NCI-H2171 treated with DMSO at 0.1 percent for 48 hours (cell line): ENCODE measurements at places on chromosomes 3 and 15.

DNA sequence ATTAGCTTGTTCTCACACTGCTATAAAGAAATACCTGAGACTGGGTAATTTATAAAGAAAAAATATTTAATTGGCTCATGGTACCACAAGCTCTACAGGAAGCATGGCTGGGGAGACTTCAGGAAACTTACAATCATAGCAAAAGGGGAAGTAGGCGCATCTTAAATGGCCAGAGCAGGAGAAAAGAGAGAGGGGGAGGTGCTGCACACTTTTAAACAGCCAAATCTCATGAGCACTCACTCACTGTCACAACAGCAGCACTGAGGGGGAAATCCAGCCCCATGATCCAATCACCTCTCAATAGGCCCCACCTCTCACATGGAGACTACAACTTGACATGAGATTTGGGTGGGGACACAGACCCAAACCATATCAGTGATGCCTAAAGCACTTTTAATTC, 82.5 kb downstream of the DCLK3 start:
- DNase-seq: no peak

DNA sequence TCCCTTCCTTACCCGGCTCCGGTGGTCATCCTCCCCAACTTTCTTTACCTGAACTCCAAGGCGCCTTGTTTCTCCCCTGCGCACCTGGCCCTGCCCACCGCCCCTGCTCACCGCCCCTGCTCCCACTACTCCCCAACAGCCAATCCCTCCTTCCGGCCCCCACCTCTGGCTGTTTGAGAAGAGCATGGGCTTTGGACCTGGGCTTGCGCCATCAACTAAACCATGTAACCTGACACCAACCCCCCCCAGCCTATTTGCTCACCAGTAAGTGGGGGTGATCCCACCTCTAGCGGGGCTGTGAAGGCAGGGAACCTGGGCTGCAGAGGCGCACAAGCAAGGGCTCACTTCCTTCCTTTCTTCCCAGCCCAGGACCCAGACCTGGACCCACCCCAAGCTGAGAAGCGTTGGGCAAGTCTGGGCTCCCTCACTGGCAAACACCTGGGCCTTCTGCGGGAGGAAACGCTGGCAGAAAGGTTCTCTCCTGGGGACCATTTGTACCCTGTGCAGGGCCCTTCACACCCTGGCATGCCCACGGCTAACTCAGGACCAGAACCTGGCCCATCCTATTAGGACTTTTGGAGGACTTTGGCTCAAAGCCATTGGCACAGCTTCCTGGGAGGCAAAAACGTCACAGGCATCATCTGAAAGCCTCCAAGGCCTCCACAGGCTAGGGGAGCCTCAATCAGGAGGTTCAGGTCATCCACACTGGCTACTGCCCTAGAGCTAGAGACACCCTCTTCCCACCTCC, at the start of gene PLXNB1:
PLXNB1 (minus strand) TSS at position 127 of the 748 bp plus-strand sequence. CDS start 5,475 bp downstream, outside the sequence.
- peak; percentile 69 for DNase-seq

DNA sequence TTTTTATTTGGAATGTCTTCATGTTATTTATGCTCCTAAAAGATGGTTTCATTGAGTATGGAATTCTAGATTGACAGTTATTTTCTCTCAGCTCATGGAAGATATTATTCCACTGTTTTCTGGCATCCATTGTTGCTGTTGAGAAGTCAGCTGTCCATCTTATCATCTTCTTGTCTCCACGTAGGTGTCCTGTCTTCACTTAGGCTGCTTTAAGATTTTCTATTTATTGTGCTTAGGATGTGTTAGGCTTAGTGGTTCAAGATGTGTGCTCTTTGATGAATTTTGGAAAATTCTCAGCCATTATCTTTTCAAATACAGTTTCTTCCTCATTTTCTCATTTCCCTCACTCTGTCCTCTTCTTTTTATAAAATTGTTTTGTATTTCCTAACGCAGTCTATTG, 52.0 kb downstream of the SNRK start:
- DNase-seq: no peak

DNA sequence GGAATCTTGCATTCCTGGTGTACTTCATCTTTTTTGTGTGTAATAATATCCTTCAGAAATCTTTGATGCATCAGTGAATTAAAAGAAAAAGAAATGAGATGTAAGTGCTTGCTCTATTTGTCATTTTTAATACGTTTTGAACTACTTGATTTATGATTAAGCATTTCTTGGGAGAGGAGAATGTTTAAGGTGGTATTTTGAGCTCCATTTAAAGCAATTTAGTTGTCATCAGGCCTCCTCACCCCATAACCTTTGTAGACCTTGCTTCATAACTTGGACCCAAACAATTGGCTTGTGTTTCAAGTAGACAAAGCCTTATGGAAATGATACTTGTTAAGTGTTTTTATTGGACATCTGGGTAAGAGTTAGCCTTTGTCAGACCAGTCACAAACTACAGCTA, 87.1 kb upstream of the VEPH1 start:
- no peak for DNase-seq

DNA sequence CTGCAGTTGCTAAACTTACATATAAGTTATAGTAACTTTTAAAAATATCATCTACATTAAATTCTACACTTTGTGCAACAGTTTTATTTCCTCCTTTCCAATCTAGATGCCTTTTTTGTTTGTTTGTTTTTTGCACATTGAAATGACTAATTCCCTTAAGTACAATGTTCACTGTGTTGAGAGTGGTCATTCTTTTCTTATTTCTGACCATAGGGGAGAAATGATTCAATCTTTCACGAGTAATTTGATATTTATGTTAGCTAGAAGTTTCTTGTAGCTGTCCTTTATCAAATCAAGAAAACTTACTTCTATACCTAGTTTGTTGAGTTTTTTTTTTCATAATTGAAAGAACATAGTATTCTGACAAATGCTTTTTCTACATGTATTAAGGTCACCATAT, 85.0 kb upstream of the CBLB start:
- no peak for DNase-seq

- DNase-seq: no peak
Measured at GRCh38 chr3:191170097-191170496, 28.9 kb upstream of the OSTN start.

GRCh38 chr3:101964861-101965260, 115.5 kb downstream of the NFKBIZ start:
- no peak for DNase-seq

- no peak for DNase-seq
Measured at GRCh38 chr3:146970236-146970635, 365.1 kb upstream of the PLSCR5 start.

DNA sequence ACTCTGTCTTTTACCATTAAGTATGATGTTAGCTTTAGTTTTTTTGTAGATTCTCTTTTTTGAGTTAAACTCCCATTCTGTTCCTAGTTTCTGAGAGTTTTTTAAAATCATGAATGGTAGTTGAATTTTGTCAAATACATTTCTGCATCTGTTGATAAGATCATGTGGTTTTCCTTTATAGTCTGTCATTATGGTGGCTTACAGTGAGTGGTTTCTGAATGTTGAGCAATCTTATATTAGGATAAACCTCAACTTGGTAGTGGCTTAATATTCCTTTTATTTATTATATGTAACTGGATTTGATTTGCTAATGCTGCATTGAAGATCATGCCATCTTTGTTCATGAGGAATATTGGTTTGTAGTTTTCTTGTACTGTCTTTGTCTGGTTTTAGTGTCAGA, 34.8 kb downstream of the NEO1 start:
- DNase-seq: no peak

DNA sequence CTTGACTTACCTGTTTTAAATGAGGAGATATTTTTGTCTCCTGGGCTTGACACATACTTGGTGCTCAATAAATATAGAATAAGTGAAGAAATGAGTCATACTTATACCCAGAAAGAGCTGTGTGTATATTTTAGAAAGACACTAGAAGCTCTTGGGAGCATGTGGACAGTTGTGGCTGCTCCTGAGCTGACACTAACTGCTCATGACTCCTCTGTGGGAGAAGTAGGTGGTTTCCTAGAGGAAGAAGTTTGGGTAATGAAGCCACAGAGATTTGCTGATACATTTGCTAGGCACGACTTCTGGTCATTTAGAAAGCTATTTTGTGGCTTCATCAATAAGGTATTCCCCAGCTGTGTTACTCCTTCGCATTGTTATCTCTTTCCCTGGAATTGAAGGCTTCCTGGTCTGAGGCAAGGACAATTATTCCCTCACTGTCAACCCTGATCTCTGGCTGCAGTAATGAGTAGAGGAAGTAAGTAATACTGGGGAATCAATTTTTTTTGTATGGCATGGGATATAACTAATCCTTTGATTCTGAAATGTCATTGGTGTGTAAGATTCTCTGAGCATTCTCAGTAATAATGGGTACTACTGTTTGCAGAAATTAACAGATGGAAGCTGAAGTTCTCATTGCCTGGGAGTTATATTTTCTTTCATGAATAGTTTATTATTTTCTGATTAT, 79.6 kb upstream of the DCBLD2 start:
- DNase-seq: no peak

DNA sequence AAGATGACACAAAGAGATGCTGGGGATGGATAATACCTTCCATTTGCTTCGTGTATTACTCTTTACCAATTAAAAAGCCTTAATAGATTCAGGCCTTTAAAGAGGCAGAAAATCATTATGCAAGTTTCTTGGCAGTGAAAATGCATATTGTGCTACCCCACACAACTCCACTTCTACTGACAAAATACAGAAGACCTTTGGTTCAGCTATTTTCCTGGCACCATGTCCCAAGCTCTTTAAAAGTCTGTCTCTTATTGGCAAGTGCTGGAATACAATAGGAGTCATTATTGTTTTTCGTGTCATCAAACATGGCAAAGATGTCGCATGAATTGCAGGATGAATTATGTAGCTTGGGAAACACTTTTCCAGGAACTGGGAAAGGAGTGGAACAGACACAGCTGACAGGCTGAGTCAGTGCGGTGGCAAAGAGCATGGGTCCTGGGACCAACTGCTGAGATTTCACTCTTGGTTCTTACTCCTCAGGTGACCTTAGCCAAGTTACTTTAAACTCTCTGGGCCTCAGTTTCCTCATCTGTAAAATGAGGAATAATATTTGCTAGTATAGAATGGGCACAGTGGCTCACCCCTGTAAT, 5.5 kb upstream of the TSPAN3 start:
- no peak for DNase-seq

DNA sequence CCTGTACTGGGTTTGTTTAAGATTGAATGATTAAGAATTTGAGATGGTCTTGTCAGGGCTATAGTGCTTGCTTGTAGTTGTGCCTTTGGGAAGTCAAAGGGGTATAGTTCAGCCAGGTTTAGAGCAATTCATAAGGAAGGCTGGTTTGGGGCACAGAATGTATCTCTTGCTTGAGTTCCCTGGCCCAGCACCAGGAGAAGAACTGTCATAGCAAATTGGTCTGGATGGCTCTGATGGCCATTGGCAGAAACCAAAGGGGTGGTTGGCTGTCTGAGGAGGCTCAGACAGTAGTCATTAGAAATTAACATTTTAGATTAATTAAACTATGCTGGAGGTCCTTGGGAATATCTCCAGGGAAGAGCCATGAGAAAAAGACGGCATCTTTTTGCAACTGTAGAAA, 25.4 kb upstream of the OTOL1 start:
- no peak for DNase-seq

DNA sequence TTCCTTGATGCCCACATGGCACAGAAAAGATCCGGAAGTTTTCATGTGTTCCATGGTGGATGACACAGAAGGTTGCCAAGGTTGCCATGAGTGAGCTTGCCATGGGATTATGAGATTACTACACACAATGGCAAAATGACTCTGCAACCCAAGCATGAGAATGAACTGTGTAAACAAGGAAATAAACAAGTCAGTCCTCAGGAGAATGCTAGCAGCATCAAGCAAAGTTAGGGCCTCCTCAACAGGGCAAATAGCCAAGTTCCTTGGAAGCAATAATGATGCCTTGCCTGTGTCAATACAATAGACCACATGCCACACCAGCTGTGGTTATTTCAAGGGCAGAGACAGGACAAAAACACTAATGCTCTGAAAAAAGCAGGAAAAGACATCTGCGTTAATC, 41.8 kb downstream of the AQR start:
- peak; percentile 51 for DNase-seq

DNA sequence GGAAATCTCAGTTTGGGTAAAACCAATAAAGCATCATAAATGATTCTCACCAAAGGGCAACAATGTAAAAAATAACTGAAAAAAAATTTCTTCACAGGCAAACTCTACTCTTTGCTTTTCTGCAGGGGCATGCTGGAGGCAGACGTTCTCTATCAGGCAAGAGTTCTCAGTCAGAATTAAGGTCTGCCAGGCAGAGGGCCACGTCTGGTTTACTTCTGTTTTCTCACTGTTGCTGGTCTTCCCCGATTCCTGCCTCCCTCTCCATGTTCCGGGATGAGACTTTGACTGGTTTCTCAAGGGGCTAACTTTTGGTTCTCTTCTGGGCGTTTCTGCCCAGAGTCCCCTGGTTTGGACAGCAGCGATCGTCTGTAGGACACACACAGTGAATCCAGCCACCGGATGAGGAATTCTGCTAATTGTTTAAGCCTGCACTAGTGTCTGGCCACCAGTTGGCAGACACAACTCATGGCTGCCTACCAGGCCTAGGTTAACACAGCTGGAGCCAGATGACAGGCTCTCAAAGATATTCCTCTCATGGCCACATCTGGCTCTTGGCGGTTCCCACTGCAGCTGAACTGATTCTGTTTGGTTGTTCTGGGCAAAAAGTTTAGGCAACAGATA, 273.1 kb downstream of the FOXP1 start:
- no peak for DNase-seq

DNA sequence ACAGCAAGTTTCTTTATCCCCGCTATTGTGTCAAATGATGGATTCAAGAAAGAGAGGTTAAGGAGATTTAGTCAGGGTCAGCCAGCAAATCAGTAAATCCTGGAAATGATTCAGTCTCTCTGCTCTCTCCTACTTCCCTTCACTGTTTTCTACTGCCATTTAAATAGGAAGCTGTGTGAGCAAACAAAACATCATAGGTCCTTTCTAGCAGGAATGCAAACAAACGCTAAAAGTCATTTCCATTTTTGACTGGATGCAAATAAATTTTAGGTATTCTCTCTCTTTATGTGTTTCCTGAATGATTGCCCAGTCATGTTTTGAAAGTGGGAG, 299.4 kb upstream of the RORA start:
- DNase-seq: no peak

- DNase-seq: peak; percentile 51
Measured at GRCh38 chr3:194536871-194537637, 50.3 kb upstream of the ATP13A3 start.

DNA sequence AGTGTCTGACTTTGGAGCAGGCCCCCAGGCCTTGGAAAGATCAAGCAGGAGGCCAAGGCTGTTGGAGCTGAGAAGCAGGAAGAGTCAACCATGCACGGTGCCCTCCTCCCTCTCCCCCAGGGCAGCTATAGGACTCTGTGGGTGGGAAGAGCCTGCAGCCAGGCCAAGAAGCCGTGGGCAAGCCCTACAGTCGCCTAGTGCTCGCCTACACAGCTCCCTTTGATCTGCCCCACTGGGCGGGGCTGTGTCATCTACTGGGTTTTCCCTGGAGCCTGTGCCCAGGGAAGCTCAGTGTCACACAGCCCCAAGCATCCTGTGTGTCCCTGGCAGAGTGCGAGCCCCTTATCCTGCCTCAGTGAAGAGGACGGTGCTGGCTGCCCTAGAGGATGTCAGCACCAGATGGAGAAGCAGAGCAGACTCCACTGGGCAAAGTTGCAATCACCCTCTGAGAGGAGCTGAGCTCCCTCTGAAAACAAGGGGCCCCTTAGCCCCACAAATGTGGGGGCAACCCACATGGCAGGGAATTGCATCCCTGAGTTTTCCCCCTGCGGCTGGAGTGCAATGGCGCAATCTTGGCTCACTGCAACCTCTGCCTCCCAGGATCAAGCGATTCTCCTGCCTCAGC, 72.2 kb downstream of the KLF13 start:
- DNase-seq: no peak
